Bronchial smooth muscle cell (primary cell): ENCODE measurements at places on chromosomes 4 and X. TPM values are rescaled to one million over a fixed set of nuclear protein-coding genes. Genes with fewer than 3 reads are reported as not detected.

The TIGD2 gene
- total RNA-seq: 2.7 and 8.4 TPM in 2 replicates

The BTK gene
- total RNA-seq: not detected in 2 replicates

The MAGEA9B gene
- not detected in 2 replicates for total RNA-seq

The GPM6B gene
- total RNA-seq: 0.60 and 7.7 TPM in 2 replicates

The SCML2 gene
- total RNA-seq: 0.79 and 1.1 TPM in 2 replicates

The TMEM184C gene
- 26.6 and 35.0 TPM in 2 replicates for total RNA-seq

The MFAP3L gene
- total RNA-seq: 0.63 and 1.0 TPM in 2 replicates

The ARL9 gene
- 0.26 and 0.95 TPM in 2 replicates for total RNA-seq

The MMAA gene
- 3.3 and 5.5 TPM in 2 replicates for total RNA-seq

The ARAP2 gene
- 0.16 and 0.69 TPM in 2 replicates for total RNA-seq

The ARHGEF9 gene
- 12.1 and 16.1 TPM in 2 replicates for total RNA-seq

The RIPPLY1 gene
- total RNA-seq: not detected in 2 replicates
